Liver (tissue), 10 donors: ENCODE measurements at places on chromosomes 5 and 9. TPM values are rescaled to one million over a fixed set of nuclear protein-coding genes. Genes with fewer than 3 reads are reported as not detected.

- no peak for DNase-seq
Observed at GRCh38 chr9:136629001-136629878, 33.5 kb upstream of the EGFL7 start.

GRCh38 chr5:74201334-74202081 is 439.0 kb downstream of the ENC1 start:
- no peak for DNase-seq

IFNK gene
- total RNA-seq = not detected

GRCh38 chr5:173435447-173435846 is 107.2 kb upstream of the STC2 start:
- DNase-seq = no peak

DNA sequence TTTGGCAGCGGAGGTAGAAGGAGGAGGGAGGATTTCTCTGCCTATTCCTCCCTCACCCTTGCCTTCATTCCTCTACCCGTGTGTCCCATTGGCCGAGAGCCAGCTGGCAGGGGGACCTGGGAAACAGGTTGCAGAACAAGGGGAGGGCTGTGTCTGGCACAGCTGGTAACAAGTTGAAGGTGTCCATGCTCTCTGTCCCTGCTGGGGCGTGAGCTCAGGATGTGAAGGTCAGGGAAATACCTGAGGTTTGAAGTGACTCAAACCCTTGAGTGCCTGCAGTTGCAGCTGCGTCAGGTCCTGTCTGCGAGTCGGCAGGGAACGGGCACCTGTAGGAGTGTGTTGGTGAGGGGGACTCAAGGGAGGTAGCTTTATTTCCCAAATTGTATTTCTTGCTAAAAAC is 16.2 kb downstream of the MIGA2 start:
- peak; percentile 40 for DNase-seq

DNA sequence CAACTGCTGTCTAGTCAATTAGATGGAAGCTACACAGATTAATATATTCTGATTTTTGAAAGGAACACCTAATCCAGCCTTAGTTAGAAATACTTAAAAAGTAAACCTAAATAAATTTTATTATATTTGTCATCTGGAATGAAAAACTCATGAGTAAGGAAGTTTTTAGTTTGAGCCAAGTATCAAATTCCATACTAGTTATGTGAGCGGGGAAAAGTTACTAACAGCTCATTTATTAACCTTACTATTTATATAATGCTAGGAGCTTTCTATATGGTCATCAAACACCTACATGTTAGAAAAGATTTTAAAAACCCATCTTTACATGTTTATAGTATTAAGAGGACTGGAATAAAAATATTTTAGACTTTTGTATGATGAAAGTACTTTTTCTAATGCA is 41.6 kb upstream of the POU5F2 start:
- DNase-seq = no peak

DNA sequence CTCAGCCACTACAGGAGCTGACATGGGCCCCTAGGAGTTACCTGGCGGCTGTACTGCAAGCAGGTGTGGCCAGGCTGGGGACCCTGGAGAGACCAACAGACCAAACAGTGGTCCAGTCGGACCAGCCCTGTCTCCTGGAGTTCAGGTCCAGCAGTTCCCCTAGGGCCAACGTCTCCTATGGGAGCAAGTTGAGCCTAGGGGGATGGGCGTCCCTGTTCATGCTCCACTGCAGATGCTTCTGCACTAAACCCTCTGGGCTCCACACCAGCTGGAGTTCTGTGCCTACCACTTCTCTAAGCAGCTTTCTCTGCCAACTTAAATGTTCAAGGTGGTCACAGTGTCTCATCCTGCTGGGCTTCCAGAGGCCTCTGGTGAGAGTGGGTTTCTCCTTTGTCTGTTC is 20.6 kb upstream of the OMD start:
- no peak for DNase-seq

ADAMTS16 gene
- total RNA-seq = under 0.01 TPM

PDCD1LG2 gene
- total RNA-seq = 2.5 TPM

- no peak for DNase-seq
Observed at GRCh38 chr9:103669296-103669695, 424.8 kb upstream of the SMC2 start.

DNA sequence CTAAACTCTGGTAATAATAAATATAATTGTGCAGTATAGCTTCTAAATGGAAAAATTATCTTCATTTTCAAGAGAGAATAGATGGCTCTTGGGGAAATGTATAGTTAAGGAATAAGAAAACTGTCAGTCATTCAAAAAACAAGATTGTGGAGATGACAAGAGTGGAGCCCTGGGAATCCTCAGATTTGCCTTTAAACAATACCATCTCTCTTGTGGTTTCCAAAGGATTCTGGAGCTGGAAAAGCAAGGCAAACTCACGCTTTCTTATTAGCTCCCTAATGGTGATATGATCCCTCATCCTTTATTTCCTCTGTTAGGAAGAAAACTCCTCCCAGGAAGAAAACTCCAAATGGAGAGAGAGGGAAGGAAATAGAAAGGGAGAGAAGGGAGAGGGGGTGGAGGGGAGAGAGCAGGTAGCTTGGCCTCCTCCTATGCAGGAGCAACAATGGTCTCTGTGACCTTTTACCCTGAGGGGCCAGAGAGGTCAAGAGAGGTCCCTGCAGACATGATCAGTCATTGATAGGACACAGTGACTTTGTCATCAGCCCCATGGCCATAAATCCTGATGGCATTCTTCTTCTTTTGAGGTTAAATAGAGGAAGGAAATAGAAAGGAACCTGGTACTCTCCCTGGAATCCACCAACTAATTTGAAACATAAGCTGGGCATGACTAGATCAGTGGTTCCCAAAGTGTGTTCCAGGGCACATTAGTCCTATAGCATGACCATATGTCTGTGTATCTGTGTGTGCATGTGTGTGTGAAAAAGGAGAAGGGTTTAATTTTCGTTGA is 312.2 kb downstream of the ARRDC3 start:
- DNase-seq = no peak

DNA sequence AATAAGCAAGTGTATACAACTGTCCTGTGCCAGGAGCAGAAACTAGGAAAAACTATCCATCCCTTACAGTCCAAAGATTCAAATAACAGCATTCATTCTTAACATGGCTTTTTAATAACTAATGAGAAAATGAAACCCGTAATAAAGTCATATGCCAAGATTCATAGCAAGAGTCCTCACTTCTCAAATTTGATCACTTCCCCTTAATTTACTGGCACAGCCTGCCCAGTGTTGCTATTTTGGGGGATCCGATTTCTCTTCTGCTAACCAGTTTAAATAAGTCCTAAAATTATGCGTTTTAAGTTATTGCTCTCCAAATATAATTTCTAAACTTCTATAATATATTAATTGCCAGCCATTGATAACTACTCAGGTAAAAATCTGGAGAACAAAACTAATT is 177.0 kb upstream of the PTGER4 start:
- DNase-seq = no peak

MACIR gene
- 0.84 TPM for total RNA-seq

DNA sequence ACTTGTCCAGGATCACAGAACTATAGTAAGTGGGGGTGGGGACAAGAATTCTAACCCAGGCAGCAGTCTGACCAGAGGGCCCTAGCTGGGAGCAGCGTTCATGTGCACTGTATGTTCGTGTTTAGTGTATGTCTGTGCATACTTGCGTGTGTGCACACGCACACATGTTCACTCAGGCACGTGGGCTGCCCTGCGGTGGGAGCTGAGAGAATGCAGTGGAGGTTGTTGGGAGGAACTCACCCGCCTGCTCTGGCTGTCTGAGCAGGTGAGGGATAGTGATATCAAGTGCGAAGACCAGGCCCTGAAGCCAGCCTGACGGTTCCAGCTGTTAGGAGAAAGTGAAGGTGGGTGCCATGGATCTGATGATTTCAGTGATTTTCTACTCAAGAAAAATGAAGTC is 942 bp downstream of the DCANP1 start:
- DNase-seq = no peak

LIFR gene
- total RNA-seq = 34.6 TPM
